ENCODE measurements at places on chromosomes 7 and 10.
A peak's percentile ranks its signal among the peaks of the same experiment; 100 is the strongest.

DNA sequence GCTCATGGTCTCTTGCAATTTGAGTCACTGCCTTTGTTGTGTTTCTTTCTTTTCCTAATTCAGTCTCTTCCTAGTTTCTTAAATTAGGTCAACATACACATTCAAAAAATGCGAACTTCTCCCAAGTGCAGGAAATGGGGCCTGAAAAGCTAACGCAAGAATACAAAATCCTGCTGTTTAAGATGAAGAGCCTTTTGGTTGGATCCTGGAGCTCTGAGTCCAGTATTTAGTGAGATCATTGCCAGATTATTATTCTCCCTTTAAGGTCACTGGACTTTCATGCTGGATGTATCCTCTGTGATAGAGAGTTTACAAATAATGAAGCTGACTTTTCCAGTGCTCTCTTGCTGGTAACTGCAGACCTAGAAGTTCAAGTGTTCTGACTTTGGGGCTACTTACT is 401.9 kb upstream of the MKI67 start:
- DNase-seq, result no peak

DNA sequence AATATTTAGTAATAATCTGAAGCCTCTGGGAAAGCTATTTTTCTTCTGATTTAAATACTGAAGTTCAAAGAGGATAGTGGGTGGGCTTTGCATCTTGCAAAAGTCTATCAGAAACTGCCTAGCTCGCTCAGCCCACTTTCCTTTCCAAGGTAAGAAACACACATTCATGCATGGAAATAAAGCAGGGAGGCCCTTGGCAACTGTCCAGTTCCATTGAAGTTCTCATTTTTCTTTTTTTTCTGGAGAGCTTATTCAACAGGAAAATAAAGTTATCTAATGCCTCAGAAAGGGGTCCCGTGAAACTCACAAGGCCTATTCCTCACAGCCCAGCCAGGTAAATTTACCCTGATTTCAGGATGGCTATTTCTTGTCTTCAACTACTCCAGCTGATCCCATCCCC is 654.9 kb downstream of the KCNMA1 start:
- DNase-seq, result no peak

DNA sequence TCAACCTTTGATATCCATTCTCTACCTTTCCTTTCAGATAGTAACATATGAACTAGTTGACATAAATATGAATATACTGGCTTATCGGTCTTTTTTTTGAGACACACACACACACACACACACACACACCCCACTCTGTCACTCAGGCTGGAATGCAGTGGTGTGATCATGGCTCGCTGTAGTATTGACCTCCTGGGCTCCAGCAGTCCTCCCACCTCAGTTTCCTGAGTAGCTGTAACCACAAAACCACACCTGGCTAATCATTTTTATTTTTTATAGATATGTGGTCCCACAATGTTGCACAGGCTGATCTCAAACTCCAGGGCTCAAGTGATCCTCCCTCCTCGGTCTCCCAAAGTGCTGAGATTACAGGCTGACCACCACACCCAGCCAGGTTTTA is 14.2 kb upstream of the NT5C3A start:
- DNase-seq, result no peak

- no peak for DNase-seq
Observed at GRCh38 chr10:104447331-104447730, 93.7 kb downstream of the CFAP58 start.

- DNase-seq, result no peak
Observed at GRCh38 chr10:103803941-103804340, 51.4 kb downstream of the SH3PXD2A start.

DNA sequence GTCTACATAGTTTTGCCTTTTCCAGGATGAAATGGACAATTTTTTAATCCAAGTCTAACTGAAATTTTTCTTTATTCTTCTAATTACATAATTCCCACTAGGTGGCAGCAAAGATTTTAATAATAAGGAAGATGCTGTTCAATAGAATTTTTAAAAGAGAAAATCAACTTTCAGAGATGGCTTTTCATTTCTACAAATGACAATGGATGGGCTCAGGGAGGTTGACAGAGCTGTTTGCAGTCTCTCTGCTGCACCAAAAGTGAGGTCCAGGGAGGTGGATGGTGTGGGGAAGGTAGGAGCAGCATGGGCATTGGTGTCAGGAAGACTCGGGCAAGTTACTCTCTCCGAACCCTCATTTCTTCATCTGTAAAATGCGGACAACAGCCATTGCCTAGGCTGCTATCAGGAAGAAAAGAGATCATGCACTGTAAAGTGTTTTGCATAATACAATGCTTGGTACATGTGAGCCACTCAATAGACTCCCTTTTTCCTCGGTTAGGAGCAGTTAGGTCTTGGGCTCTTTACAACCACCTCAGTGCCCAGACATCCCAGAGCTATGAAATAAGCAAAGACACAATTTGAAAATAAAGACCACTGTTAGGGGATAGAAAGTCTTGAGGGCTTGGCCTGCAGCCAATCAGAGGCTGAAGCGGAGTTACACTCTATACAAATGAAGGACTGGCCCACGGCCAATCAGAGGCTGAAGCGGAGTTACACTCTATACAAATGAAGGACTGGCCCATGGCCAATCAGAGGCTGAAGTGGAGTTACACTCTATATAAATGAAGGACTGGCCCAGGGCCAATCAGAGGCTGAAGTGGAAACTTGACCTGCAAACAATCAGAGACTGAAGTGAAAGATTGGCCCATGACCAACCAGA is 107.1 kb downstream of the ABLIM1 start:
- DNase-seq, result peak; percentile 33

GRCh38 chr7:110296321-110296720 is 794.6 kb upstream of the LRRN3 start:
- no peak for DNase-seq

DNA sequence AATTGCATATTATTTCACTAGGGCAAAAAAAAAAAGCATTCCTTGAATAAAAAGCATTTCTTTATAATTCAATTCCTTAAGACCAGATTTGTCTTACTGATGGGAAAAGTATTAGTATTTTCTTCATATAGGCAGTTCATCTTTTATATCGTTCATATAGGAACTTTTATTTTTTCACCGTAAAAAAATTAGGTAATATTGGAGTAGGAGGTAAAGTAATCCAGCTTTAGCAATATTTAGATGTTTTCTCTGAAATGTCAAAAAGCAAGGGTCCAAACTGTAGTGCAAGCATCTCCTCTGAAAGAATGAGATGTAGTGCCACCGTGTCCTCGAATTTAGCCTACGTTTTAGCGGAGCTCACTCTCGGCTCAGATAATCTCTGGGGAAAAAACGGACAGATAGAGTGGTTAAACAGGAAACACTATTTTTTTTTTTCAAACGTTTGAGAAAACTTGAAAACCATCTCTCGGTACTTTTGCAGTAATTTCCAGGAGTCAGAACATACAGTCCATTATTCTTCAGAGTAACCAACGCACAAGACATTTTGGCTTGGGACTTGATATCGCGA is 5.5 kb upstream of the SPAG6 start:
- peak; percentile 3 for DNase-seq

DNA sequence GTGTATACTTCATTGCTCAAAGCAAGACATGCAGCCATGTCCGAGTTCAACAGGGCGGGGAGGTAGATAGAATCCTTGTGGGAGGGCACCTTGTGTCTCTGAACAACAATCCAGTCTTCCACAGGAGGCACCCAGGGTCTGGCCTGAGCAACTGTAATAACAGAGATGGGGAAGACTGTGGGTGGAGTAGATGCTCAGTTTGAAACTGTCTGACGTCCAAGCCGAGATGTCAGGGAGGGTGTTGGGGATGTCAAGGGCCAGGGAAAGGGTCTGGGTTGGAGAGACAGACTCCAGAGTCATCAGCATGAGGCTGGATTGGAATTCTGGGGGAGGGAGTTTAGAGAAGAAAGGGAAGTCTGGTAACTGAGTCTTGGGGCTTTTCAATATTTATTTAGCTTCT is 88.0 kb downstream of the FANK1 start:
- DNase-seq, result no peak

DNA sequence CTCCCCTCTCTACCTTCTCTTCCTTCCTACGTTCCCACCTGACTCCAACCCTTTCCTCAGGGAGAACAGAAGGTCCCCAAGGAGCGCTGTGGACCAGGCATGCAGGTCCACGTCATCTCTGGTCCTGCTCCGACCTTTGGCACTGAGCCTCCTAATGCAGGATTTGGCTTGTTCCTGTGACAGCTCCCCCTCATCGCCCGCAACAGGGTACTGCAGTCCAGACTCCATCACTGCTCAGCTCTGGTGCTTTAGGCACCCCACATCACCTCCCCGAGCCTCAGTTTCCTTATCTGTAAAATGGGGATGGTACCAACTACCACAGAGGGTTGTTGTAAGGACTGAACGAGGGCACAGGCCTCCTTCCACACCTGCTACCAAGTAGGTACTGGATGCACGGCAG is 54.6 kb downstream of the FHIP2A start:
- DNase-seq, result no peak
